Stimulated activated naive CD8-positive, alpha-beta T cell treated with anti-CD3 and anti-CD28 coated beads, Interleukin-15, Interleukin-2, amounts not matched to agents 100 U/mL and 50 U/mL, for 24 hours (primary cell): ENCODE measurements at places on chromosomes 6 and 20.
A peak's percentile ranks its signal among the peaks of the same experiment; 100 is the strongest.

DNA sequence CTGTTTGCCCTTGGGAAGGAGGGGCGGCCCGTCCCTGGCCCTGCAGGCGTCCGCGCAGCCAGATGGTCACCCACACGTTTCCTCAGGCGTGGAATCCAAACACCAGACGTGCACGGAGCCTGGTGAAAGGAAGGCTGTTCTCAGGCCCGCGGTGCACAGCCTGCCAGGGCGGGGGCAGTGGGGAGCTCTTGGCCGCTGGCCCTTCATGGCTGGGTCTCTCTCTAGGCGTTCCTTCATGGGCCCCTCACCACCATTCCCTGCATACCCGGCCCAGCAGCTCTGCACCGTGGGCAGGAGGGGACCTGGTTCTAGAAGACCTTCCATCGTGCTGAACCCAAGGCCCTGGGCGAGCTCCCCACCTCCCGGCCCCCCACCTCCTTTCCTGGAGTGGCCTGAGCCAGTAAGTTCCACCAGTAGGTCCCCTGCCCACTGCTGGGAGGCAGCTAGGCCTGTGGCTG lies 30.4 kb upstream of the SMOC2 start:
- DNase-seq: no peak

DNA sequence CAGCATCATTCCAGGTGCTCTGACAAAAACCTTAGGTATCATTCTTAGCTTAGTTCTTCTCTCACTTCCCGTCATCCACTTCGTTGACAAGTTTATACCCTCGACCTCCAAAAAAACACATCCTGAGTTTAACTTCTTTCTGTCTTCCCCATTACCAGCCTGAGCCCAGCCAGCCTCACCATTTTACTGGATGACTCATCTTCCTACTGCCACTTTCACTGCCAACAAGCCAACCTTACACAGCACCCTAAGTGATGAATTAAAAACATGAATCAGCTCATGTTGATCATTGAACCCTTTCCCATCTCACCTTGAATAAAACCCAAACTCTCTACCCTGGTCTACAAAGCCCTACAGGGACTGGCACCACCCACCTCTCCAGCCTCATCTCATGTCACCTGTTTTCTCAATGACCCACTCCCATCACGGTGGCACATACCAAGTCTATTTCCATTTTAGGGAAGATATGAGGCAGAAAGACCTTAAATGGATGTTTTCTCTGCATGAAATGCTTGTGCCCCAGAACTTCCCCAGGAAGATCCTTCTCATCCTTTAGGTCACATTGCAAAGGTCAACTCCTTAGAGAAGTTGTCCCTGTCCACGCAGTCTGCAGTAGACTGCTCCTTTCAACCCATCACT lies 9.9 kb upstream of the UST start:
- DNase-seq: no peak

DNA sequence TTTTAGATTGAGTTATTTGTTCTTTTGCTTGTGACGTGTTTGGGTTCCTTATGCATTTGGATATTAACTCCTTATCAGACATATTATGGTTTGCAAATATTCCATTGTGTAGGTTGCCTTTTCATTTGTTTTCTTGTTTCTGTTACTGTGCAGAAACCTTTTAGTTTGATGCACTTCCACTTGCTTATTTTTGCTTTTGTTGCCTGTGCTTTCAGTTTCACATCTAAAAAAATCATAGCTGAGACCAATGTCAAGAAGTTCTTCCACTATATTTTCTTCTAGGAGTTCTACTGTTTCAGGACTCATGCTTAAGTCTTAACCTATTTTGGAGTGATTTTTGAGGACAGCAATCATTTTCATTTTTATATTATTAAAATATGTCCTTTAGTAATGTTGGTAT lies 113.5 kb downstream of the EPM2A start:
- no peak for DNase-seq

GRCh38 chr6:116446399-116446798 lies 14.8 kb upstream of the CALHM6 start:
- no peak for DNase-seq

DNA sequence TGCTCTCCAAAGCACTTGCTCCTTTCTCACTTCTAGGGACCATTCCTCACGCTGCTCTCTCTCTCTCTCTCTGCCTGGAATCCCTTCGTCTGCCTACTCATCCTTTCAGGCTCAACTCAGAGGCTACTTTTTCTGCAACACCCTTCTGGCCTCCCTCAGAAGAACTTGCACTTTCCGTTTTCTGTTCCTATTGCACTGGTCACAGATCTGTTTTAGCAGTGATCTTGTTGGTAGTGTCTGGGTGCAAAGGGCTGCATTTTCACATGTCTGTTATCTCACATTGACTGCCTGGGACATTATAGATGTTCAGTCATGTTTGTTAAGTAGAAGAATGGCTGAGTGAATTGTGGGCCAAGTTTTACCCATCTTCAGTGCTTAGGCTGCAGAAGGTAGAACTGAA lies 63.5 kb downstream of the RIN2 start:
- DNase-seq: no peak

GRCh38 chr20:48635791-48636267 lies 192.0 kb downstream of the PREX1 start:
- peak; percentile 82 for DNase-seq

GRCh38 chr6:90187437-90188121 lies 109.1 kb downstream of the BACH2 start:
- DNase-seq: peak; percentile 39

DNA sequence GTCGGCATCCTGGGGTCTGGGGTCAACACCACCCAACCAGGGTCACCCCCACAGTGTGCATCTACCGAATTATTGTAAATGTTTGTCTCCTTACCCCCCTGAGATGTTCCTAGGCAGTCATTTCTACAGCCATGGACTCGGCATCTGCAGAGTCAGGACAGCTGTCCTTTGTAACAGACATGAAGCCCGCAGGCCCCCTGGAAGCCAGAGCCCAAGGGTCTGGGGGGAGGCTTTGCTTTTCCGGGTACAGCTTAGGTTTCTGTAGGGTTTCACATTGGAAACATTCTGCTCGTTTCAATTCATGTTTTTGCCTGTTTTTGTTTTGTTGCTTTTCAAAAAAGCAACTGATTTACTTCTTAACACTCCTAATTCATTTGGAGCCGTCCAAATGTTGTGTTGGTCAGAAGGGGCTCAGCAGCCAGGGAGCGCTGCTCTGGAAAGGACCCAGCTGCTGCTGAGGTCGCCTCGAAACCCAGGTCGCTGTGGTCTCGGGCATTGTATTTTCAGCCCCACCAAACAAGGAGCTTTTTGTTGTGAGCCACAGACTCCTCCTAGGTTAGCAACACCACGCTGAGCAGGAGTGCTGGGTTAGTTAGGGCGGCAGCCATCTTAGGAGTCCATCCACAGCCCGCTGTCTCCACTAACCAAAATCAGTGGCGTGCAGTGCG lies 160.4 kb downstream of the TMEM242 start:
- no peak for DNase-seq

- no peak for DNase-seq
Measured at GRCh38 chr6:89161326-89162046, 15.6 kb downstream of the PM20D2 start.

DNA sequence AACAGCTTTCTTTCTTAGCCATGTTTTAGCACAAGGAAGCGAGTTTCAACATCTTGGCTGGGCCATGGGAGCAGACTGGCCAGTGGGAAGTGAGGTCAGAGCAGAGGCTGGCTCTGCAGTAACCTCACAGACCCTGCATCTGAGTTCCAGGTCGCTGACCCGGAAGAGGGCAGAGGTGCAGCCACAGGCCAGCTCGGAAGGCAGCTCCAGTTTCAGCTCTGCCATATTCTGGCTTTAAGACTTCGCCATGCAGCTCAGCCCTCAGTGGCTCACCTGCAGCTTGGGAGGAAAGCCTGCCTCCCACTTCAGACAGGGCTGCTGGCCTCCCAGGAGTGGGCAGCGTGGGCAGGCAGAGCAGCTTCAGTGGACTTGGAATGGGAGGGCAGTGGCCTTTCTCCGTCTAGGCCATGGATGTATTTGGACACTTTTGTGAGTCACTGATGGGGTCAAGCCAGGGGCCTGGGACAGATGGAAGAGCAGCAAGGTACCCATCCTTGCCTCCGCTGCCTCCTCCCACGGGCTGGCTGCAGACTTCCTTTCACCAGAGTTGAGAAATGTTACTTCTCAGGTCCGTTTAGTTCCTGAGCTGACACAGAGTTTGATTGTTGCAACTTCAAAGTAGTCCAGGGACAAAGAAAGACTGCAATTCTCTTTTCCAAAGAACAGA lies 18.5 kb downstream of the CST8 start:
- DNase-seq: no peak

- no peak for DNase-seq
Measured at GRCh38 chr6:20188630-20189075, 23.6 kb downstream of the MBOAT1 start.

DNA sequence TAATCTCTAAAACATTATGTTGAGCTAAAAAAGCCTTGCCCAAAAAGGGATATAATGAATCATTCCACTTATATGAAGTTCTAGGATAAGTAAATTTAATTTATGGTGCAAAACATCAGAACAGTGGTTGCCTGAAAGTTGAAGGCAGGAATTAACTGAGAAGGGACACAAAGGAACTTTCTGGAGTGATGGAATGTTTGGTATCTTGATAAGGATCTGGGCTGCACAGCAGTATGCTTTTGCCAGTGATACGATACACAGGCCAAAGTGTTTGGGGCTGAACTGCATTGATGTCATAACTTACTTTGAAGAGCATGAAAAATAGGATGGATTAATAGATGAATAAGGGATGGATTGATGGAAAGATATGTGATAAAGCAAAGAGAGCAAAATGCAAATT lies 146.1 kb upstream of the LRFN2 start:
- DNase-seq: no peak

GRCh38 chr20:17939622-17940223 lies 28.9 kb downstream of the SNX5 start:
- DNase-seq: no peak

DNA sequence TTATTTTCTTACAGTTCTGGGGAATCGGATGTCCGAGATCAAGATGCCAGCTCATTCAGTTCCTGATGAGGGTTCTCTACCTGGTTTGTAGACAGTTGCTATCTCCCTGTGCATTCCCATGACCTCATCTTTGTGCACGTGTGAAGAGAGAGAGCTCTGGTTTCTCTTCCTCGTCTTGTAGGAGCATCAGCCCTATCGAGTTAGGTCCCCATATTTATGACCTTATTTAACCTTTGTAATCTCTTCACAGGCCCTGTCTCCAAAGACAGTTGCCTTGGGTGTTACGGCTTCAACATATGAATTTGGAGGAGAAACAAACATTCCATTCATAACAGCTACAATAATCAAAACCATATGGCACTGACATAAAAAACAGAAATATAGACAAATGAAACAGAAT lies 455.3 kb downstream of the HACE1 start:
- no peak for DNase-seq

GRCh38 chr20:38723017-38723847 lies 1.1 kb upstream of the SLC32A1 start:
- DNase-seq: peak; percentile 27

DNA sequence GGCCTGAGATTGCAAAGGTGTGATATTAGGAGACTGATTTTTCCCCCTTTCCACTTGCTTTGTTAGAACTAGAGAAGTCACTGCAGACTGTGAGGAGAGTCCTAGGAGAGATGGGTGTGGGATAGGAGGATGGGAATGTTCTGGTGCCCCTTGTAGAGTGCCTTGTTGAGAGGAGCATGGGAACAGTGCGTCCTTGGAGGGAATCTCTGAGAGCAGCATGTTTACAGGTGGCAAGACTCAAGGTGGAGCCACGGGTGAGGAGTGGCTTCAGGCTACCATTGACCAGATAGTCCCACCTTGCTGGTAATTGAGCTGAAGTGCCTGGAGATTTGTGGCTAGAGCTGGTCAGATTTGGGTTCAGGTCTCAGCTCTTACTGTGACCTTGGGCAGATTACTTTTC lies 6.0 kb downstream of the PLCG1 start:
- DNase-seq: peak; percentile 5

GRCh38 chr6:1600764-1601157 lies 9.0 kb upstream of the FOXC1 start:
- no peak for DNase-seq

DNA sequence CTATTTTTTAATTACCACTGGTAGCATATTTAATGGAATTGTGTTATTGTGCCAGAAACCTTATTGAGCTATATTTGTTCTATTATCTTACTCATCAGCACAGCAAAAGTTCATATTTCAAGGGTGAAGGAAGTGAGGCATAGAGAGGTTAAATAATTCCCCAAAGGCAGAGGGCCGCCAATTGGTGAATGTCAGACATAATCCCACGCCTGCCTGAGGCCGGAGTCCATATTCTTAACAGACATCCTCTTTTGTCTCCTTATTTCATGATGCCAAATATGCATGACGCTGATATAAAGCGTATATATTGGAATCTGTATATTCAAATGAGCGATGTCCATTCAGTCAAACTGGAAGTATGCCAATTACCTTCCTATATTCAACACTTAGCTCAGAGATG lies 505.0 kb upstream of the SLC35B3 start:
- DNase-seq: no peak

GRCh38 chr20:29878281-29878741 lies 1379.2 kb upstream of the DEFB115 start:
- no peak for DNase-seq

DNA sequence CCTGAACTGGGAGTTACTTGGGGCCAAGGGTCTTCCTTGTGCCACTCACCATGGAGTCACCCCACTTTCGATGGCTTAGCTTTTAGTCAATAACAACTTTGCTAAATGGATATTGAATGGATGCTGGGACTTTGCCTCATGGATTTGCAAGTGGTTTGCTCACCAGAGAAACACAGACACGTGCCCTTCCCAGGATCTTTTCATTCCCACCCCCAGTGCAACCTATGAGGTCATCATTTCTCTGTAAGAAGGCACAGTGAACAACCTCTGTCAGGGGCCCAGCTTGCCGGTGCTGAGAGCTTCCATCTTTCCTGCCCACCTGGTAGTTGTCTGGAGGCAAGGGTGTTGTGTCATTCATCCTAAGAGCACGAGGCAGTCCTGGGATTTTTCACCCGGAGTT lies 256.8 kb upstream of the PMEPA1 start:
- no peak for DNase-seq

DNA sequence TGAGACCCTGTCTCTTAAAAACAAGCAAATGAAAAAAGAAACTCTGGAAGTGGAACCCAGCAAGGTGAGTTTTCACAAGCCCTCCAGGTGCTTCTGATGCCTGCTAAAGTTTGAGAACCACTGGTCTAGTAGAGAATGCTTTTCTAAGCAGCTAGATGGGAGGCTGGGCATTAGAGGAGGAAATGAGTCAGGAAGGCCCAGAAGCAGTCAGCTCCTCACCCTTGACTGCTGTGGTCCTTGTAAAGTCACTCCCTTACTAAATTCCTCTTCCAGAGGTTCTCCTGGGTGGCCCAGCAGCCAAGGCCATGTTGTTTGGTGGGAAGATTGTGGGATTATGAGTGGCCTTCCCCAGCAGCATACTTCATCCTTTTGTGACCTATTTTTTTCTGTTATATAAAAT lies 52.0 kb upstream of the FYN start:
- DNase-seq: peak; percentile 11

GRCh38 chr6:149362289-149362688 lies 37.8 kb upstream of the SUMO4 start:
- peak; percentile 20 for DNase-seq
